Panc1 (cell line): ENCODE measurements at places on chromosomes 16 and 17. TPM values are rescaled to one million over a fixed set of nuclear protein-coding genes. Genes with fewer than 3 reads are reported as not detected.

Gene EPX
- not detected for total RNA-seq

Gene MYH2
- not detected for total RNA-seq

Gene MPO
- not detected for total RNA-seq

Gene TOP2A
- 230 TPM for total RNA-seq

Gene STAT5A
- 26.7 TPM for total RNA-seq

Gene C16orf96
- total RNA-seq, result 0.15 TPM

Gene ABCA6
- 0.46 TPM for total RNA-seq

Gene COL1A1
- 52.7 TPM for total RNA-seq

Gene SRRM2
- total RNA-seq, result 617 TPM

Gene HCRT
- total RNA-seq, result not detected

GRCh38 chr17:67557052-67557845 is 160.5 kb upstream of the NOL11 start:
- no peaks in the 10 kb centered on the region for H3K4me1 ChIP-seq
- H3K27me3 ChIP-seq, result no peaks in the 10 kb centered on the region
- no peak for DNase-seq
- H3K36me3 ChIP-seq, result no peaks in the 10 kb centered on the region

- H3K4me3 ChIP-seq, result no peak overlapping the region
- no peaks in the 10 kb centered on the region; the same call in none of the 2 replicates for H3K36me3 ChIP-seq
- H3K4me1 ChIP-seq, result no peaks in the 10 kb centered on the region
- H3K27ac ChIP-seq, result no peak overlapping the region
- H3K27me3 ChIP-seq, result no peaks in the 10 kb centered on the region
These were observed 43.6 kb upstream of the CACNG5 start for GRCh38 chr17:66791347-66791746.

DNA sequence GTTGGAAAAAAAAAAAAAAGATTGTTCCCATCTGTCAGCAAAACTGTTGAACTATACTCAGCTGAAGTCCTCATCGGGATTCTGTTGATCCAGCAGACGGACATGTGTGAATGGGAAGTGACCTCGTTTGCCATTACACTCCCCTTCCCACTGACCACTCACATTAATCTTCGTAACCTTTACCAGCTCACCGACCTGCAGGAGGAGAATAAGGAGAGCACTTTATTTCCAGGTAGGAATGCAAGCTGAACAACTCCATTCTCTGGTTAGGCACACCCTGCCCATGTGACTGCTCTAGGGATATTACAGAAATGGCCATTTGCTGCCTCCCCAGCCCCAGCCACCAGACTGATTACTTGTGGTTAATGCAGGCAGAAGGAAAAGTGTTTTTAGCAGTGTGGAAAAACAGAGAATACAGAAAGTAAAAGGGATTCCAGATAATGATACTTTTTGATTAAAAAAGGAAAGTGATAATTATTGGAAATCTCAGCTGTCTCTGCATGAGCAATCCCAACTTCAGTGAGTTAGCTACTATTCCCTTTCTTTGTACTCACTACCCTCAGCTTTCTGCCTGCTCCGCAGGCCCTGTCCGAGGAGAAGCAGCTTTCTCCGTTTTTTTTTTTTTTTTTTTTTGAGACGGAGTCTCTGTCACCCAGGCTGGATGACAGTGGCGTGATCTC is 23.6 kb upstream of the YWHAE start:
- no peak overlapping the region for H3K4me3 ChIP-seq
- H3K27ac ChIP-seq, result no peak overlapping the region
- no peaks in the 10 kb centered on the region for H3K27me3 ChIP-seq
- H3K36me3 ChIP-seq, result peaks cover 12% of the 10 kb centered on the region

DNA sequence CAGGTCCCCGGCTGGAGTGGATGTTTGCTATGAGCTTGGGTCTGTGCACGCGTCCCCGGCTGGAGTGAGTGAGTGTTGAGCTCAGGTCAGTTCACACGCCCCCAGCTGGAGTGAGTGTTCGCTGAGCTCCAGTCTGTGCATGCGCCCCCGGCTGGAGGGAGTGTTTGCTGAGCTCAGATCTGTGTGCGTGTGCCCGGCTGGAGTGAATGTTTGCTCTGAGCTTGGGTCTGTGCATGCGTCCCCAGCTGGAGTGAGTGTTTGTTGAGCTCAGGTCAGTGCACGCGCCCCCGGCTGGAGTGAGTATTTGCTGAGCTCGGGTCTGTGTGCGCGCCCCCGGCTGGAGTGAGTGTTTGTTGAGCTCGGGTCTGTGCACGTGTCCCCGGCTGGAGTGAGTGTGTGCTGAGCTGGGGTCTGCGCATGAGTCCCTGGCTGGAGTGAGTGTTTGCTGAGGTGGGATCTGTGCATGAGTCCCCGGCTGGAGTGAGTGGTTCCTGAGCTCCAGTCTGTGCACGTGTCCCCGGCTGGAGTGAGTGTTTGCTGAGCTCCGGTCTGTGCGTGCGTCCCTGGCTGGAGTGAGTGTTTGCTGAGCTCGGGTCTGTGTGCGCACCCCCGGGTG is 284.2 kb downstream of the SNX29 start:
- H3K4me3 ChIP-seq, result no peak overlapping the region
- DNase-seq, result no peak
- H3K4me1 ChIP-seq, result no peaks in the 10 kb centered on the region
- no peaks in the 10 kb centered on the region for H3K36me3 ChIP-seq

DNA sequence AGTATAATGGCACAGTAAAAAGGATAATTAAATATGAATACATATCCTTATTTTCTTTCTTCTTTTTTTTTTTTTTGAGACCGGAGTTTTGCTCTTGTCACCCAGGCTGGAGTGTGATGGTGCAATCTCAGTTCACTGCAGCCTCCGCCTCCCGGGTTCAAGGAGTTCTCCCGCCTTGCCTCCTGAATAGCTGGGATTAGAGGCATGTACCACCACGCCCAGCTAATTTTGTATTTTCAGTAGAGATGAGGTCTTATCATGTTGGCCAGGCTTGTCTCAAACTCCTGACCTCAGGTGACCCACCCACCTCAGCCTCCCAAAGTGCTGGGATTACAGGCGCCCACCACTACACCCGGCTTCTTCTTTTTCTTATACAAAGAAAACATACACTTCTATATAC is 12.0 kb downstream of the GABARAPL2 start:
- no peak for DNase-seq
- no peak overlapping the region for H3K4me3 ChIP-seq
- H3K4me1 ChIP-seq, result no peaks in the 10 kb centered on the region

DNA sequence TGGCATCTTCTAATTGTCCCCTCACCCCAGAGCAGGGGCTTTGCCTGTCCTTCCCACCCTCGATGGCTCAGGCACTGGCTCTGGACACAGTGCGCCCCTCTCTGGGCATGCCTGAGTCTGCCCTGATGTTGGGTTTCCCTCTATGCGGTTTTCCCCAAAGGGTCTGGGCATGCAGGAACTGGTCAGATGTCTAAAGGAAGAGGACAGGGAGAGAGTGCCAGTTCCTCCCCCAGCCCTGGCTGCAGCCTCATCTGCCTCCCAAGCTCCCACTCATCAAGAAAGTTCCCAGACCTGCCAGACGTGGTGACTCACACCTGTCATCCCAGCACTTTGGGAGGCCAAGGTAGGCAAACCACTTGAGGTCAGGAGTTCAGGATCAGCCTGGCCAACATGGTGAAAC is 41.3 kb upstream of the PABPN1L start:
- DNase-seq, result no peak
- H3K4me1 ChIP-seq, result peaks cover 13% of the 10 kb centered on the region; the same call in 1 of the 2 replicates
- H3K4me3 ChIP-seq, result no peak overlapping the region
- no peaks in the 10 kb centered on the region for H3K27me3 ChIP-seq
- H3K27ac ChIP-seq, result no peak overlapping the region

DNA sequence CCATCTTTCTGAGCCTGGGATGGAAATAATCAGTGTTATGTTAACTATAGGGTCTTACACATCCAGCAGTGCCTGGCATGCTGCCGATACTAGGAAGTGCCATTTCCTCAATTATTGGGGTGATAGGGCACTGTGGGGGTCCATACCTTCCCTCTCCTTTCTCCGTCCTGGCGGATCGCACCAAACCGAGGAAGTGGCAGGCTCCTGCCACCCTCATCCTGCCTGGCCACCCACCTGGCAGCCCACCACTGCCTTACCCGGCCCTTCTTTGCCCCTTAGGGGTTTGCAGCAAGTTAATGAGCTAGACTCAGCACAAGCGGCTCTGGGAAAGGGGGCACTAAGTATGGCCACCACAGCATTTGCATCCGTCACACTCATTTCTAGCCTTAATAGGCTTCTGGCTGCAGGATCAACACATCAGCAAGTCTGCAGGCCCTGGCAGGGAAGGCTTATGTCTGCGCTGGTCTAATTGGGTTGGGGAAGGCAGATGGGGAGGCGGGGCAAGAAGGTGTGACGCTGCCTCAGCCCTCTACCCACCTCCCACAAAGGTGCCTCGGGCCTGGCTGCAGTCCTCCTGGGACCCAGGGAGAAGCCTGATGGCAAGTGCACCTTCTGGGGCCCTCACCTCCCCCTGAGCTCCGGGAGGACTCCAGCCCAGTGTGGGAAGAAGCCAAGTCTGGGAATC is 28.6 kb downstream of the DCAKD start:
- peaks cover 17% of the 10 kb centered on the region for H3K4me1 ChIP-seq
- no peak overlapping the region for H3K27ac ChIP-seq
- H3K27me3 ChIP-seq, result no peaks in the 10 kb centered on the region
- DNase-seq, result no peak
- no peak overlapping the region for H3K4me3 ChIP-seq

GRCh38 chr17:72175787-72176515 is 55.1 kb downstream of the SOX9 start:
- peaks cover 26% of the 10 kb centered on the region for H3K4me1 ChIP-seq
- no peak overlapping the region for H3K4me3 ChIP-seq
- DNase-seq, result no peak
- H3K27me3 ChIP-seq, result no peaks in the 10 kb centered on the region

GRCh38 chr16:31143694-31144148 is 6.1 kb downstream of the PRSS36 start:
- no peak for DNase-seq
- H3K36me3 ChIP-seq, result no peaks in the 10 kb centered on the region
- no peaks in the 10 kb centered on the region for H3K27me3 ChIP-seq
- H3K27ac ChIP-seq, result no peak overlapping the region
- peaks cover 11% of the 10 kb centered on the region for H3K4me1 ChIP-seq

GRCh38 chr16:76052725-76053124 is 224.5 kb upstream of the CNTNAP4 start:
- no peak overlapping the region for H3K4me3 ChIP-seq
- no peaks in the 10 kb centered on the region for H3K36me3 ChIP-seq
- H3K27me3 ChIP-seq, result no peaks in the 10 kb centered on the region
- DNase-seq, result no peak

DNA sequence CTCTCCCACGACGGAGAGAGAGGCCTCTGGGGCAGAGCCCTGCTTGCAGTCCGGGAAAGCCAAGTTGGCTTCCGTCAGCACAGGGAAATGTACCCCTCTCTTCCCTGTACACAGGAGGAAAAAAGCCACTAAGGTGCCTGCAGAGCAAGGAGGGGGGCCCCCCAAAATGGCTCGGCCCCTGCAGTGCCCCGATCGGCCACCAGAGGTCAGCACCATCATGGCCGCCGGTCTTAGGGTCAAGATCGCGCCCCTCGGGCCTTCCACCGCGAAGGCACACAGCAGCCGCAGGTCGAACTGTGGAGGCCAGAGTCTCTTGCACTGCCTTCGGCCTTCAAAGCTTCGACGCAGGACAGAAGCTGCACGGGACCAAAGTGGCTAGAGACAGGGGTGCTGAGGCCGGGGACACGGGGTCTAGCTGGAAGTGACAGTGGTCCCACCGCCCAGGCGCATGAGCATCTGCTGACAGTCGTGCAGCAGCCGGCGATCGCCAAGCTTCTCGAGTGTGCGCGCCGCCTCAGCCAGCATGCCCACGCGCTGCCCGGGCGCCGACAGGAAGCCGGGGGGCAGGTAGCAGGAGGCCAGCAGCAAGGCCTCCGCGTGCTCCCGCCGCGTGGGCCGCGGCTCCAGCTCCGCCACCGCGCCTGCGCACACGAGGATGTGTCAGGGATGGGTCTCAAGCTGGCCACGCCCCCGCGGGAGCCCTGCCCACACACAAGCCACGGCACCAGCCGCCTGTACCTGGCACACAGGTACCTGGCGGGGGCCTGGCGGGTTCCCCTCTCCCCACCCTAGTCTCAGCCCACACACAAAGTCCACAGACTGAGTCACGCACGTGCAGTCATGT is 24.4 kb downstream of the SREBF1 start:
- H3K4me1 ChIP-seq, result peaks cover 61% of the 10 kb centered on the region
- no peaks in the 10 kb centered on the region; the same call in 1 of the 2 replicates for H3K36me3 ChIP-seq
- no peak overlapping the region for H3K4me3 ChIP-seq
- H3K27ac ChIP-seq, result peak overlapping the region; percentile 73
- DNase-seq, result no peak
- H3K27me3 ChIP-seq, result no peaks in the 10 kb centered on the region

DNA sequence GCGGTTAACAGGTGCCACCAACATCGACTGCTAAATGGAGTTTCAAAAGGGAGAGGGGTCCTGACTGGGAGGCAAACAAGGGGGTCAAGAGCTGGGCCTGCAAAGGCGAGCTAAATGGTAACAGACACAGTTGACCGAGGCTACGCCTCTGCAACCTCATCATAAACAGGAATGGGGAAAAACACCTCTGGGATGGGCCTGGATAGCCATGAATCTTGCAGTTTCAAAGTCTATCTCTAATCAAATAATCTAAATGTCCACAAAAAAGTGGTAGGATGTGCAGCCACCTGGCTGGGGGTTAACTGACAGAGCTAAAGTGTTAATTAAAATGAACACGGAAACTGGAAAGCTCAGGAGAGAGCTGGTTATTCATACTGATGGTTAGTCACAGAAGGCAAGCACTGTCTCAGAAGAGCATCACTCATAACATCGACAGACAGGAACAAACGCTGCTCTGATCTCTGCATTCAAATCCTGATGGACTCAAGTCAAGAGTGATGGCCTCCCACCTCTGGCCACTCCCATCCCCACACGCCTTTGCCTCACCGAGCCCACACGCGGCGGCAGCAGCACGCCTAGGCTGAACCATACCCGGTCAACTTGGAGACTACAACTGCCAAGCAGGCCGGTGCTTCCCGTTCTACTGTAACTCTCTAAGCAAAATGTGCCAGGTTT is 56.3 kb downstream of the CREBBP start:
- DNase-seq, result no peak
- no peaks in the 10 kb centered on the region for H3K27me3 ChIP-seq
- no peak overlapping the region for H3K27ac ChIP-seq
- peaks cover 42% of the 10 kb centered on the region for H3K4me1 ChIP-seq
- H3K36me3 ChIP-seq, result no peaks in the 10 kb centered on the region
- H3K4me3 ChIP-seq, result no peak overlapping the region

- no peak overlapping the region for H3K27ac ChIP-seq
- H3K27me3 ChIP-seq, result peaks cover 5% of the 10 kb centered on the region; the same call in 1 of the 2 replicates
- no peaks in the 10 kb centered on the region for H3K36me3 ChIP-seq
- H3K4me3 ChIP-seq, result no peak overlapping the region
- H3K4me1 ChIP-seq, result no peaks in the 10 kb centered on the region
- no peak for DNase-seq
These were observed 725 bp downstream of the KRTAP16-1 start for GRCh38 chr17:41308251-41308917.

GRCh38 chr17:50136096-50136687 is 6.2 kb upstream of the SAMD14 start:
- no peak for DNase-seq
- H3K4me3 ChIP-seq, result no peak overlapping the region
- H3K4me1 ChIP-seq, result peaks cover 19% of the 10 kb centered on the region
- no peak overlapping the region for H3K27ac ChIP-seq

DNA sequence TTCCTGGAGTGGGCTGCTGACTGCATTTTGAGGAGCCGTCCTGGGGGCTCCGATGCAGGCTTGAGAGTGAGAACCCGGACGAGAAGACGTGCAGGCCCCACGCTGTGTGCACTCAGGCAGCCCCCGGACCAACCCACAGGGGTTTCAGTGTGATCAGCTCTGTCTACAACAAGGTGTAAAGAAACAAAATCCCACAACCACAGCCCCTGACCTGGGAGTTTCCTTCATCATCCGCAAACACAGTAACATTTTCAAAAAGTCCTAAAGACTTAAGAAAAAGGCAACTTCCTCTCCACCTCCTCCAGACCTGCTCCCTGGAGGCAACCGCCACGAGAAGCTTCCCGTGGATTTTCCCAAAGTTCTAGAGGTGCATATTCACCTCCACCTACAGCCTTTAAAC is 15.4 kb upstream of the MEAK7 start:
- no peak for DNase-seq
- H3K27ac ChIP-seq, result no peak overlapping the region
- H3K36me3 ChIP-seq, result no peaks in the 10 kb centered on the region
- H3K27me3 ChIP-seq, result no peaks in the 10 kb centered on the region
